ENCODE measurements at places on chromosomes 2 and 18. TPM values are rescaled to one million over a fixed set of nuclear protein-coding genes. Genes with fewer than 3 reads are reported as not detected.

DNA sequence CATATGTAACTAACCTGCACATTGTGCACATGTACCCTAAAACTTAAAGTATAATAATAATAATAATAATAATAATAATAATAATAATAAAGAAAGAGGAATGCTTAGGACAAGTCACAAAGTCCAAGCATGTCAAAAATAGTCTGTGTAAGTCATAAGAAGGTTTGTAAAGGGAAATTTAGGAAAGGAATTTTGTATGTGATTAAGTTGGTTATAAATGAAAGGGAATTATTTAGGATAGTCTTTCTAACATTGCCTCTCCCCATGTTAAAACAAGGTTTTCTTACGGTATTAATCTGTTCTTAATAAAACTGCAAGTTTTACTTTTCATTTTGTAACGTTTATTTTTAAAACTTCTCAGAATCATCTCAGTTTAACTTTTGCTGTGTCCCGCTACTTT, 62.8 kb downstream of the SESTD1 start:
- no peak for DNase-seq

- DNase-seq, result no peak
Measured at GRCh38 chr2:69685321-69686048, 41.9 kb upstream of the AAK1 start.

DNA sequence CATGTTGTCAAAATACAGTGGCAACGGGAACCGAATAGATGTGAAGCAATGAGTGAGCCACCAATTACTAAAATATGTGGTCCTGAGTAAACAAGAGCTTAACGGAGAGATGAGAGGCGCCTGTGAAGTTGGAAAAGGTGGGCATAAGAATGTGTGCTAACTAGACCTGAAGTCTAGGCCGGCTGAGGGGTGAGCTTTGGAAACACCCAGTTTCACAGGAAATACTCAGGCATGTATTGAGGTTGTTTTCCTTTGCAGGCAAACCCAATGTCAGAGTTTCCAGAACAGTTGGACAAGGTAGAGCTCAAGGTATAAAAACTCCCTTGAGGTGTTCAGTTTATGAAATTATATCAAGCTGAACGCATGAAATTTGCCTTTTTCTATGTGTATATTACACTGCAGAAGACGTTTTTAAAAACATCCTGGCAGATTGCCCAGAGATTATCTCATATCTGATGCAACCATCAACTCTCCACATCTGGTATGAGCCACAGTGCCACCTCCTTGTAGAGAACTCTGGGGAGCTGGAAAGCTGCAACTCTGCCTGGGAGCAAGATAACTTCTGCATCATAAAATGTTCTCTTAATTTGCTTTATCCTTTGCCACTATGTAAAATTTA, 3.9 kb upstream of the WDSUB1 start:
- DNase-seq, result peak; percentile 80

DNA sequence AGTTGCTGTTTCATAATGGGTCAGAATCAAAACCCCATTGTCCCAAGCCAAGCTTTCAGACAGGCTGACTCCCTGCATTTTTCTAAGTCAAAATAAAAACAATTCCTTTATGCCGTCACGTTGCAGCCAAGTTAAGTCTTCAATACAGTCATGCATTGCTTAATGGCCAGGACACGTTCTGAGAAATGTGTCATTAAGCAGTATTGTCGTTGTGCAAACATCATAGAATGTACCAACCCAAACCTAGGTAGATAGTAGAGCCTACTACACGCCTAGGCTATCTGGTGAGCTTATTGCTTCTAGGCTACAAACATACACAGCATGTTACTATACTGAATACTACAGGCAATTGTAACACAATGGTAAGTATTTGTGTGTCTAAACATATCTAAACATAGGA, 160.4 kb upstream of the FOSL2 start:
- no peak for DNase-seq

DNA sequence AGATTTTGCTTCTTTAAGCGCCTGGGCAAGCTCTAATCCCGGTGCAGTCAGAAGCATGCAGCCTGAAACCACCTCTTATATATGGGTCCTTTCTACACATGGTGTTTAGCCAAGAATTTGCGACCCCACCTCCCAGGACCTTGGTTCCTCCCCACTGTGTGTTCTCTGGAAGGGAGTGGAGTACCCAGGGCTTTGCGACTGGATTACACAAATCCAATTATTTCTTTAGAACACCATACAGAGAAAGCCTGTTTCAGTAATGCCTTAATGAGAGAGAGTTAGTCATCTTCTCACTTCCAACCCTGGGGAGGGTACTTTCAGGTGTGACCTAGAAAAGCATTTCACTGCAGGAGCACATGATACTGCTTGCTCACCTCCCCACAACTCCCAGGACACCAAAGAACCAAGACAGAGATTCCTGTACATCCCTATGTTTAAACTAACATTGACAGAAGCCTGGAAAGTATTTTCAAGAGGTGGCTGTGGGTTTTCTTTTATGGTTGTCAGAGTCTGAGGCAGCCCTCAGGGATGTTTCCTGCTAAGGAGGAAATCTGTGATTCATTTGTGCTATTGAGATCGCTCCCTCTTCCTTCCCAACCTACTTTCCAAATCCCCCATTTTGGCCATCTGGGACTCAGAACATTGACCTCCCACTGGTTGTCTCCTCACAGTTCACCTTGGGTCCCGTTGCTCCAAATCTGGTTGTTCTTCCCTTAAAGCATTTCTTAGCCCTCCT, at the start of gene CAPN14:
Gene CAPN14, minus strand, starts transcription at position 51 of the 736 bp plus-strand sequence. CDS start 12,068 bp downstream, outside the sequence.
- DNase-seq, result no peak

DNA sequence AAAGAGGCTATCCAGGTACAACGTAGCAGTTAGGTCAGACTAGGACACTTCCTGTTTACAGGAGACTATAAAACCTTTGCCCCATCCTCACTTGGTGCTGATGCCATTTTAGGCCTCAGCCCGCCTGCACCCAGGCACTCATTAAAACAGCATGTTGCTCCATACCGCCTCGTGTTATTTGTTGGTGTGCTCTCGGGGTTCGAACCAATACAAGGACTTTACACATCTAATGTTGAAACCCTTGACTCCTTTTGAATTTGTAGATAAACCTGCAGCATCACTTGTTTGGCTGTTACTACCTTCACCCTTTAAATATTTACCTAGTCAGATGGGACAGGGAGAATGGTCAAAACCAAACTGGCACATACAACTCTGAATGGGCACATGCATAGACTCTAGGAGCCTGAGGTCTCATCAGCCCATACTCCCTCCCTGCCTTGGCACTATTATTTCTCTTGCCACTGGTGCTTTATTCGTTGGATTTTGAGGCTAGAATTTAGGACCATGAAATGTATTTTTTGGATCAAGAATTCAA, 40.9 kb upstream of the CHST9 start:
- no peak for DNase-seq

- no peak for DNase-seq
Measured at GRCh38 chr2:213316001-213316735, 31.9 kb downstream of the SPAG16 start.

DNA sequence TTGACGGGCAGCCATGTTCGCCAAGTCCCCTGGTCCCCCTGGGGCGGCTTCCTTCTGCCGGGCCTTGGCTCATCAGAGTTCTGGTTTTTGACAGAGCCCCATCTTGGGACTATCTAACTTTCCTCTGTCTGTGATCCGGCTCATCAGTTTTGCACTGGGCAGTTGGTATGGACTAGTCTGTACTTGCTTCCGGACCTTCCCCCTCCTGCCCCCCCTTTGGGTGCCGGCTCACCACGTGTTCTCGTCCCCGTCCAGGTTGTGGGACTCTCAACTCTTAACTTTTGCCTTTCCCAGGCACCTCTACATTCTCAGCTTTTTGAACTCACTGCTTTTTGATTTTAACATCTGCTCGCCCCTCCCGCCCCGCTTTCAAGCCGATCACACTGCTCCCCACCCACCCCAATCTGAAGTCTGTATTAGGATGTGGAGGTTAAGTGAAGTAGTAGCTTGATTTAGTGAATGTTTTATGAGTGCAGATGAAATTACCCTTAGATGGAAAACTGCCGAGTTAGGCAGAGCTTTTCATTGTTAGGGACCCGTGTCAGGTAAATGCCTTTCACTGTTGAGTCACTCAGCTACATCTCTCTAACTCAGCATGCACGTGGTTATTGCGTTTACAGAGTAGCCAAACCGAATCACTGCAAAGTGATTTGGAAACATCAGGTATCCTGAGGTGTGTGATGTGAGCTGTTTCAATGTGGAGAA, 874 bp downstream of the WDR43 start:
- DNase-seq, result peak; percentile 46

GRCh38 chr2:36663851-36664695, 32.4 kb upstream of the VIT start:
- peak; percentile 72 for DNase-seq

DNA sequence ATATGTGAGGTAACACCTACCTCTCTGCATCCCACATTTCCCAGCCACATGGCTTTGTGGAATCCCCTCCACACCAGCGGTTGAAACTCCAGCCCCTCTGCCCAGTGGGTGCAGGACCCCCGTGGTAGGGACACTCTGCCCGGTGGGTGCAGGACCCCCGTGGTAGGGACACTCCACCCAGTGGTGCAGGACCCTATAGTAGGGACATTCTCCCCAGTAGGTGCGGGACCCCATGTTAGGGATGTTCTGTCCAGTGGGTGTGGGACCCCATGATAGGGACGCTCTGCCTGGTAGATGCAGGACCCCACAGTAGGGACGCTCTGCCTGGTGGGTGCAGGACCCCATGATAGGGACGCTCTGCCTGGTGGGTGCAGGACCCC, 11.5 kb downstream of the COPS9 start:
- no peak for DNase-seq

DNA sequence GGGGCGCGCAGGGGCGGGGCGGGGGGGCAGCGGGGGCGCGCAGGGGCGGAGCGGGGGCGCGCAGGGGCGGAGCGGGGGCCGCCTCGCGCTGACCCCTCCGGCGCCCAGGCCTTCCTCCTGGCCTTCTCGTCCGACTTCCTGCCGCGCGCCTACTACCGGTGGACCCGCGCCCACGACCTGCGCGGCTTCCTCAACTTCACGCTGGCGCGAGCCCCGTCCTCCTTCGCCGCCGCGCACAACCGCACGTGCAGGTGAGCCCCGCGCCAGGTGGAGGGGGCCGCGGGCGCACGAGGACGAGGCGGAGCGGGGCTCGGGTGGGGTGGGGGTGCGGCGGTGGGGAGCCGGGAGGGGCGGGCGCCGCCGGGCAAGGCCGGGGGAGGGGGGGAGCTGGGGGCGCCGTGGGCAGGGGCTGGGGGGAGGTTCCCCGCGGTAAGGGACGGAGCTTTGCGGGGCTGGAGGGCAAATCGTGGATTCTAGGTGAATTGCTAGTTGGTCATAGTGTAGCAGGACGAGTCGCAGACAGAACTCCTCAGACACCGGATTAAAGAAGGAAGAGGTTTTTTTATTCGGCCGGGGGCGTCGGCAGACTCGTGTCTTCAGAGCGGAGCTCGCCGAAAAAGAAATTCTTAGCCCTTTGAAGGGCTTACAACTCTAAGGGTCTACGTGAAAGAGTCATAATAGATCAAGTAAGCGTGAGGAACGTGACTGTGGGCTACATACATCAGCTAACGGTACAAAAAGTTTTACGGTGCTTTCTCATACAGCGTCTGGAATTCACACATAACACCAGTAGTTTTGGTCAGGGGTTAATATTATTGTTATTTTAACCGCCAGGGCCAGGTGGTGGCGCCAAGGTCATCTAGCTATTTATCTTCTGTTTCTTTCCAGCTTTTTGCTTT, 29.9 kb downstream of the ANO7 start:
- DNase-seq, result peak; percentile 65

The CSRNP3 gene
- polyA plus RNA-seq, result 12.3 TPM

The ANKRD29 gene
- polyA plus RNA-seq, result 3.1 TPM

The DLGAP1 gene
- 0.87 TPM for polyA plus RNA-seq

The REG1B gene
- polyA plus RNA-seq, result not detected

The MAPRE2 gene
- polyA plus RNA-seq, result 21.3 TPM

The NT5DC4 gene
- polyA plus RNA-seq, result not detected

The DAW1 gene
- polyA plus RNA-seq, result 0.05 TPM

The CDK15 gene
- 1.4 TPM for polyA plus RNA-seq

The FHL2 gene
- 51.4 TPM for polyA plus RNA-seq

The ERCC3 gene
- 41.5 TPM for polyA plus RNA-seq

Data from muscle of leg (tissue), 16 donors.